AG10803 (cell line): ENCODE measurements at places on chromosomes 5 and 9.

GRCh38 chr9:129107651-129108050, 2.9 kb downstream of the CRAT start:
- DNase-seq = no peak

DNA sequence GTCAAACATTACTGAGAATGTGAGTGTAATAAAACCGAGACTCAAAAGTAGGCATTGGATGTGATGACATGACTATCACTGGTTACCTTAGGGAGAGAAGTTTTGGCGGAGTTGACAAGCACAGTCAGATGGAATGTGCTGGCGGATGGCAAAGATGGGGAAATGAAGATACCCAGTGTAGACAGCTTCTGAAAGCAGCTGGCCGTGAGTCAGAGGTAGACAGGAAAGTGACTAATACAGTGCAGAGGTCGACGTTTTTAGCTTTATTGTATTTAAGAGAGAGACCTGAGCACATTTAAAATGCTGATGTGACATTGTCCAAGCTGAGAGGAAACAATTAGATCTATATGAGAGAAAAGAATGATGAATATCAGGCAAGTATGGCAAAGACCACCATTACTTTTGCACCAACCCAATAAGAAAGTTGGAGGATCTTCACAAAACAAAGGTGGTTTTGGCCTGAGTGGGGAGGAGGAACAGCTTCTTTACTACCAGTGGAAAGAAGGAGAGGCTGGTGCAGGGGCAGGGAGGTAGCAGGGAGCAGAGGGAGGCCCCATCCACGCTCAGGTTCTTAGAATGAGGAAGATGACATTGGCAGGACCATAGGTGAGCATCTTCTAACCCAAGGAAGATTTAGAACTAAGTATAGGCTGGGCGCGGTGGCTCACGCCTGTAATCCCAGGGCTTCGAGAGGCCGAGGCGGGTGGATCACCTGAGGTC, 36.7 kb upstream of the KCNIP1 start:
- peak; percentile 88 for DNase-seq

DNA sequence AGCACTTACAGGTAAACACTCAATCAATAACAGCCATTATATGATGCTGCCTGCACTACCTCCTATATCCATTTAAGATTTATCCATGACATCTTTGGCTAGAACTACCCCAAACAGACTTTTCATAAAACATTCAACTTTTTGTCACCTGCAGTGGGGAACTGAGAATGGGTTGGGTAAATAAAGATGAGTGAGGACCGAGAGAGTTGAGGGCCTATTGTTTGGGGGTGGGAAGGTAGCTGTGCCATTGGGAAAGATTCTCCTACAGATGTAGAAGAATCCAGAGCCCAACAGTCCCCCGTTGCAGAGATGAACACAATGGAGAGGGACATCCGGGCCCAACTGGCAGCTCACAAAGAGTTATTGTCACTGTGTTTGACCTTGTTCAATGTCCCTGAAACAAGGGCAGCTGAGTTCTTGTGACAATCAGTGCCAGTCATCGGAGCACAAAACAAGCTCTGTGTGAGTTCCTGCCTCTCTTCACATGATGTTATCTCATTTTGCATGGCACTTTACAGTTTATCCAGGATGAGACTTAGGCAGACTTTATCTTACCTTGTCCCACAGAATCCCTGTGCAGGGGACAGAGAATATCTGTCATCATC, 11.5 kb upstream of the SLC31A2 start:
- DNase-seq = no peak

DNA sequence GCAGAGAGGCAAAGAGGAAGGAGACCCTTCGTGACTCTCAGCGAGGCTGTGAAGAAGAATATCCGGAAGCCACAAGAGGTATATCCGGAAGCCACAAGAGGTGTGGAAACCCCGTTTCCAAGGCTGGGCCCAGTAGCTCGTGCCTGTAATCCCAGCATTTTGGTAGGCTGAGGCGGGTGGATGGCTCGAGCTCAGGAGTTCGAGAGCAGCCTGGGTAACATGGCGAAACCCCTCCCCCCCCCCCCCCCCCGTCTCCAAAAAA, 612 bp upstream of the BBLN start:
- no peak for DNase-seq

- no peak for DNase-seq
These were observed 5.9 kb downstream of the CYFIP2 start for GRCh38 chr5:157271740-157272271.

DNA sequence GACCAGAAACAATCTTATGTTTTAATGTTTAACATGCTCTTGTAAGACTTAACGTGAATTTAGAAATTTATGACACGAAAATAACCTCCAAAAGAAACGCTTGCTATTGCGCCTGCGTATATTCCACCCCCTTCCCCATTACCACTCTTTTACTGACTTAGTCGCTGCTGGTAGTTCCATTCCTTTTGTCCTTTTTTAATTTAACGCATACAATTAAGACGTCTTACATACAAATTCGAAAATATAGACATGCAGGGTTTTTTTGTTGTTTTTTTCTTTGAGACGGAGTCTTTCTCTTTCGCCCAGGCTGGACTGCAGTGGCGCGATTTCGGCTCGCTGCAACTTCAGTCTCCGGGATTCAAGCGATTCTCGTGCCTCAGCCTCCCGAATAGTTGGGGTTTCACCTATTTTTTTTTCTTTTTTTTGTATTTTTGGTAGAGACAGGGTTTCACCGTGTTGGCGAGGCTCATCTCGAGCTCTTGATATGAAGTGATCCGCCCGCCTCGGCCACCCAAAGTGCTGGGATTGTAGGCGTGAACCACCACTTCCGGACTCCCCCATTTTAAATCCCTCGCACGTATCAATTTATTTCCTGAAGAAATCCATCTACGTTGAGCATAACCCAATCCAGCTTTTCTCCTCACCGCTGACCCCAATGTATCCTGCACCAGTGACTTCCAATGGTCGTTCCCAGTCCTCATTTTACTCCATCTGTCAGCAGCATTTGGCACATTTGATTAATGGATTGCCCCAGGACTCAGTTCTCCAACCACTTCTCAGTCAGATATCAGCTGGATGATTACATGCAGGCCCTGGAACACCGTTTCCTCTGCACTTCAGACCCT, 684 bp upstream of the MED7 start:
- DNase-seq = peak; percentile 28
